Effector CD4-positive, alpha-beta T cell (primary cell): ENCODE measurements at places on chromosomes 5 and 9.

DNA sequence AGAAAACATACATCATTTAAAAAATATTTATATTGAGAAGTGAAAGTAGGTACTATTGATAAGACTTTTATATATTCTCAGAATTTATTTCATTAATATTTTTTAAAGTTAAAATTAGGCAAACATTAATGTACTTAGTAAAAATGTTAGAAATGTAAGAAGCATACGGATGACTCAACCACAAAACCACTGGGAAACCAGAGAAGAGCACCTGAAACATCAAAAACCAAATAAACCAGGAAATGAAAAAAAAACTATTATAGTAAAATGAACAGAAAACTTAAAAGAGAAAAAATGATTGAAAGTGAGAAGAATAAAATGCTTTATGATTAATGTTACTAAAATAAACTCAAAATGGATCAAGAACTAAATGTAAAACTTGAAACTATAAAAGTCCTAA lies 233.2 kb upstream of the DAB2 start:
- DNase-seq: no peak

- no peak for DNase-seq
Observed at GRCh38 chr5:33850100-33850594, 41.6 kb downstream of the ADAMTS12 start.

DNA sequence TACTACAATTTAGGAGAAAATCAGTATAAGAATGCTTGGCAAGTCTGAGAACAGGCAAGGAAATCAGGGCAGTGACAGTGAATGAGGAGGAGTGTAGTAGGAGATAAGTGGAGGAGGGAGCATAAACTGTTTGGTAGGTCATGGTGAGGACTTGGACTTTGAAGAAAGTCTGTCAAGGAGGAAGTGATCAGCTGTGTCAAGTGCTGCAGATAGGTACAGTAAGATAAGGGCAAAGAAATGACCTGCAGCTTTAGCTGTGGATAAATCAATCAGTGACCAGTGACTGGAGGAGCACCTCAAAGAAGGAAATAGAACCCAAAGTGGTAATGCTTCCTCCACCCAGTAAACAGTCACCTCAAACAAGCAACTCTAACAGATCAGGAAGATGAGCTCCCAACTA lies 106.3 kb downstream of the RAPGEF6 start:
- DNase-seq: no peak

GRCh38 chr5:52894451-52894850 lies 94.7 kb upstream of the ITGA2 start:
- no peak for DNase-seq

GRCh38 chr5:97735209-97735608 lies 552.2 kb upstream of the RIOK2 start:
- DNase-seq: no peak
